ENCODE measurements at places on chromosomes 6 and 20.

- DNase-seq: no peak
Measured at GRCh38 chr6:136886091-136886490, 36.0 kb upstream of the SLC35D3 start.

DNA sequence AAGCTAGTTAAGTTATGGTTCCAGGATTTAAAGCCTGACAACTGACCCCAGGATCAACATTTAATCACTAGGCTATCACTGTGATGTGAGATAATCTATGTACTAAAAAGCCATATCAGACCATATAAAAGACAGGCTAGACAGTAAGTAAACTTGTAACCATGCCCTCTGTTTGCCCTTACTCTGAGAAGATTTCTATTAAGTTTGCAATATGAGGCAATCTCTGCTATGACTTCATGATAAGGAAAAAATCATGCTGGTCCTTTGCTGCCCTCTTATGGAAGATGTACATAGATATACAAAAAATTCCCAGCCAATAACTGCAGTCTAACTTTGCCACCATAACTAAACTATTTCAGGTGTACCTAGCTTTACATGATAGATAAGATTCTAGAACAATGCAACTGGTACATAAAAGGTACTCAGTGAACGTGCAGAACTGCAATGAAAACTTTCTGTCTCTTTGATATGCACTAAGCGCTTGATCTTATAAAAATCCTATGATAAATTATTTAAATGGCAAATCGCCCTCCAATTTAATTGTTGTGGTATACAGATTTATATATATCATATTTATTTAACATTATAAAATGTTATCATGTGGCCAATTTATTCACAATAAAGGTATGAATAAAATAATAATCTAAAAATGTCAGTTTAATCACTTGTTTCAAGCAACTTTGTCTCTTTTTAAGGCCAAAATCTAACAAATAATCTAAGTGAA is 70.5 kb downstream of the FAM217A start:
- DNase-seq: no peak

DNA sequence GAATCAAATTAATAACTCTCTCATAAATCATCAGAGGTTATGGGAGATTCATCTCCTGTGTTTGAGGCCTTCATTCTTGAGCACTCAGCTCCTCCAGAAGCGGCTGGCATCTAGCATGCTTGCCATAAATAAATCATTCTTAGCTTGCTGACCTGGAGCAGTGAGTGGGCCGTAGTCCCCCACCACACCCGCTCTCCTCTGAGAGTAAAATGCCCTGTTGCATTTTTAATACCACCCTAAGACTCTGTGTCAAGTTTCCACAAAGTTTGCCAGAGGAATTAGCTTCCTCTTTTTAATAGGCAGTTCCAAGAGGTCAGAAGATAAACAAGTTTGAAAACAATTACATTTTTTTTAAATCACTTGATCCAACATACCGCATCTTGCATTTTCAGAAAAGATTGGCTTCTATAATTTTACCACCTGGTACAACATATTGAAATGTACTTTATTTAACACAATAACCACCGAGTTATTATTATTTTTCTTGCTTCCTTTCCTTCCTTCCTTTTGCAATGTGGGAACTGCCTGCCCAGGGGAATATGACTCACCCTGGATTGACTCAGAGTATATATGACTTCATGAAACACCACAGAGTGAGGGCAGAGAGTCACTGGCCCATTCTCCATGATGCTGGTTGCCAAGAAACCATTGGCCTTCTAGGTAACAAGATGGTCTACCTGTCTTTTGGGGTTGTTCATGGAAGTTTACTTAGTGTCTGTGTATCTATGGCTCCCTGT is 29.4 kb upstream of the CLIC5 start:
- no peak for DNase-seq

- no peak for DNase-seq
Measured at GRCh38 chr20:18103497-18103896, 34.2 kb upstream of the KAT14 start.

- DNase-seq: no peak
Measured at GRCh38 chr6:33709605-33710295, 1.8 kb downstream of the UQCC2 start.

- DNase-seq: no peak
Measured at GRCh38 chr6:137167702-137168377, 5.6 kb downstream of the IL22RA2 start.

- no peak for DNase-seq
Measured at GRCh38 chr6:163516908-163517307, 102.4 kb downstream of the QKI start.

- no peak for DNase-seq
Measured at GRCh38 chr6:34056305-34057108, 89.4 kb downstream of the GRM4 start.

- no peak for DNase-seq
Measured at GRCh38 chr6:89050697-89051096, 29.9 kb upstream of the PNRC1 start.

DNA sequence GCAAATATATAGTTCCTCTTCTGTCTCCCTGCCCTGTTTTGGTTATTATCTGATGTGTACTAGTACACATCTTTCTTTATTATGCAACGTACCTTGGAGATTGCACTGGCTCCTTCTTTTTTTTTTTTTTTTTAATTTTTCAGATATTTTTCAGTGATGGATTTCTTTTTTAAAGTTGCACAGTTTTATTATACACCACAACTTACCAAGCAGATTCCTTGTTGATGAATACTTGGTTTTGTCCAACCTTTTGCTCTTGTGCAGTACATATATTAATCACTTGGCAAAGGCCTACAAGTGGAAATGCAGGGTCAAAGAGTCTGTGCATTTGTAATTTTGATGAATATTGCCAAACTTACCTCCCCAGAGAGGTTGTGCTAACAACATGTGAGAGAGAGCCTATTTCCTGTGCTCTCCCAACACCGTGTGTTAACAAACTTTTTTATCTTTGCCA is 50.1 kb upstream of the RNF24 start:
- DNase-seq: no peak

DNA sequence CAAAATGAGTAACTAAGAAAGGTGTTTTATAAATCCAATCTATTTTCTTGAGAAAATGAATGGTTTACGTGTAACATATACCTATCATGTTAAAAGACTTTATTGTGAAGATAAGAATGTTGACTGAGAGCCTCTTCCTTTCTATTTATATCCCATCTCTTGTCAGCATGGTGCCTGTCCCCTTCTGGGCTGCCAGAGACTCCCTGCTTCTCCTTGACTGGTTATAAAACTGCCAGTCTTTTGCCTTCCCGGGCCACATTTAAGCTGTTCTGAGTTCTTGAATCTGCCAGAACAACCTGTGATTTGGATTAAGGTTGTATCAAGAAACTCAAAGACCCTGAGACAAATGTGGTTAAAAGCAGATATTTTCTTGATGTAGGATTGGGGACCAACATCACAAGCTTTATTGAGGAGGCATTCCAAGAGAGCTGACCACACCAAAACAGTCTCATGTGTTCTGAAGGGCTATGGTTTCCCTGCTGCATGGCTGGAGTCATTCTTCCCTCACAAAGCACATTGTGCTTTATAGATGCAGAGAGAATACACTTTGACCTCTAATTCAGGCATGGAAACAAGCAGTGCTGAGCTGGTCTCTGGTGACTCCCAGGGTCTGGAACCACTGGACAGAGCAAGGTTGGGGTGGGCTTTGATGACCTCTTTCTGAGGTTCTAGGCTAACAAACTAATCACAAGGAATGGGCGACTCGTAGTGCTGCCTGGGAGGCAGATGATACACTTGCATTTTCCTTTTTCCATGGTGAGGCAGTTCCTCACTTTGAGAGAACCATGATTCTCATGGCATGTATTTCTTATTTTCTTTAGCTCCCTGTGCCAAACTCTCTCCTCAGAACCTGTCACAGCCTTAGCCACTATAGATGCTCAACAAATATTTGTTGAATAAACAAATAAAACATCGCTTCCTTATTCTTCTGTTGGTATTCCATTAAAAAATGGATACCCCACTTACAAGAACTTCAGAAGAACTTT is 205.0 kb upstream of the PREP start:
- DNase-seq: no peak

DNA sequence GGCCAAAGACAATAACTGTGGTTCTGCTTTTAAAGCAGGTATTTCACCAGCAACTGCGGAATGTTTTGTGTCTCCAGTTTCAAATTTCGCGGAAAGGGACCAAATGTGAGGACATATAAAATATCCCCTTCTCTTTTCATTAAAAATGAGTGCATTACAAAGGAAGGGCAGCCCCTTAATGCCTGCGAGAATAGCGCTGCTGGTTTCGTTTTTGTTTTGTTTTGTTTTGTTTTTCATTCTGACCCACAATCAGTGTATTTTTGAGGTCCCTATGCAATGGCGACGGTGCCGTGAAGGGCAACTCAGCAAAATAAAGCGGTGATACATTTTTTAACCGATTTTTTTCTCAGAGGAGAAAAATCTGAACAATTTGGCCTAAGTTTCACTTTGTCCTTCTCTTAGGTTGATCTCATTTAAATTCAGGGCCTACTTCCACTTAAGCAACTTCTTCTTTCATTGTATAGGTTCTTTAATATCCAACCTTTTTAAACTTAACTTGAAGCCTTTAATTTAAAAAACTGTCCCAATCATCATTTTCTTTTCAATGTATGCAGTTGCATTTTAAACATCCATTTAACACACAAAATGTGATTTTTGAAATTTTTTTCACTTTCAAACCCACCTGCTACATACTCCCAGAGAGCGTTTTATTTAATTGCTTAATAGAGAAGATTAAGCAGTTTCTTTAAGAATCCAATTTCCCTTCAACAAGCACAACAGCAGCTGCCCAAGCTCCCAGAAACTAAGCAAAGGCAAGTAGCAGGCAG is 2.9 kb upstream of the HIVEP2 start:
- no peak for DNase-seq

- no peak for DNase-seq
Measured at GRCh38 chr20:16147216-16147615, 426.0 kb downstream of the KIF16B start.

DNA sequence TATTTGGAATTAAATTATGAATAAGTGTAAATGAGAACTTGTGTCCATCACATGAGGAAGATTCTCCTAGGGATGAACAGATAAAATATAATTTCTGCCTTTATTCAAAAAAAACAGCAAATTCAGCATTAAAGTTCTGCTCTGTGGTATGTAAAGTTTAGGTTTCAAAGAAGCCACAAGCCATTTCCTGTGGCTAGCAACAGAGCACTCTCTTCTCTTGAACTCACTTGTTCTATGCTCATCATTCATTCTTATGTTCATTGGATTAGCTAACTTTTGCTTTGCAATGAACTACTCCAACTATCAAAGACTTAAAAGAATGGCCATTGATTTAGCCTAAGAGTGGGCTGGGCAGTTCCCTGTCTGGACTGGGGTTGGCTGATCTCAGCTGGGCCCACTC is 20.8 kb upstream of the SNRPB2 start:
- DNase-seq: no peak

- no peak for DNase-seq
Measured at GRCh38 chr20:4833074-4833728, 111.5 kb downstream of the PRND start.

DNA sequence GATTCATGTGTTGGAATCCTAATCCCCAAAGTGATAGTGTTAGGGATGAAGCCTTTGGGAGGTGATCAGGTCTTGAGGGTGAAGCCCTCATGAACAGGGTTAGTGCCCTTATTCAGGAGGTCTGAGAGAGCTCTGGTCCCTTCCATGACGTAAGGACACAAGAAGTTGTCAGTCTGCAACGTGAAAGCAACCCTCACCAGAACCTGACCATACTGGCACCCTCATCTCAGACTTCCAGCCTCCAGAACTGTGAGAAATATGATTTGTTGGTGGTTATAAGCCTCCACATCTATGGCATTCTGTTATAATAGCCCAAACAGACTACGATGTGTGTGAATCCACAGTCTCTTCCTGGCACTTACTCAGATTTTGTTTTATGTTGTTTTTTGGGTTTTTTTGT is 90.7 kb downstream of the TRERF1 start:
- no peak for DNase-seq

DNA sequence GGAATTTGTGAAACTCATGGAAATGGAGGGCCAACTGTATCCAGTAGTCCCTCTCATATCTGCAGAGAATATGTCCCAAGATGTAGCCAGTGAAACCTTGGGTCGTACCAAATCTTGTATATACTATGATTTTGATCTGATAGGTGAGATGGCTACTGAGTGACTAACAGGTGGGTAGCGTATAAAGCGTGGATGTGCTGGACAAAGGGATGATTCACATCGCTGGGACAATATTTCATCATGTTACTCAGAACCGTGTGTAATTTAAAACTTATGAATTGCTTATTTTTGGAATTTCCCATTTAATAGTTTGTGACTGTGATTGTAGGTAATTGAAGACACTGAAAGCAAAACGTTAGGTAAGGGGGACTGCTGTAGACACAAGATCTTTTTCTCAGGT is 144.1 kb downstream of the SMAP1 start:
- no peak for DNase-seq

- no peak for DNase-seq
Measured at GRCh38 chr6:36570264-36570663, 23.0 kb upstream of the STK38 start.

- DNase-seq: no peak
Measured at GRCh38 chr20:40154514-40154913, 534.5 kb downstream of the MAFB start.

DNA sequence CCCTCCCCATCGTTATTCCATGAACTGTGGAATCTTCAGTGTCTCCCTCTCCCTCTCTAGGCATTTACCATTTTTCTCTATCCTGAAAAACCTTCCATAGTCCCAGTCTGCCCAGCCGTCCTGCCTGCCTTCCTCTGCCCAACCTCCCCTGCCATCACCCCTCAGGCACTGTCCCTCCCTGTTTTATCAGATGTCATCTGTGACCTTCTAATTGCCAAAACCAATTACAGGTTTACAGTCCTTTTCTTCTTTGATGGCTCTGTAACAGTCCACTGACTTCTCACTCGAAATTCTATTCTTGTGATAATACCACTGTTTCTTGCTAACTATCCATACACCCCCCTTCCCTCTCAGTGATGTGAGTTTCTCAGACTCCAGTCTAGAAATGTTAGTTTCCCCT is 2.3 kb upstream of the SLC23A2 start:
- no peak for DNase-seq

- DNase-seq: no peak
Measured at GRCh38 chr6:26104457-26105108, 17.4 kb downstream of the HFE start.

- no peak for DNase-seq
Measured at GRCh38 chr6:16697437-16698161, 63.7 kb downstream of the ATXN1 start.

DNA sequence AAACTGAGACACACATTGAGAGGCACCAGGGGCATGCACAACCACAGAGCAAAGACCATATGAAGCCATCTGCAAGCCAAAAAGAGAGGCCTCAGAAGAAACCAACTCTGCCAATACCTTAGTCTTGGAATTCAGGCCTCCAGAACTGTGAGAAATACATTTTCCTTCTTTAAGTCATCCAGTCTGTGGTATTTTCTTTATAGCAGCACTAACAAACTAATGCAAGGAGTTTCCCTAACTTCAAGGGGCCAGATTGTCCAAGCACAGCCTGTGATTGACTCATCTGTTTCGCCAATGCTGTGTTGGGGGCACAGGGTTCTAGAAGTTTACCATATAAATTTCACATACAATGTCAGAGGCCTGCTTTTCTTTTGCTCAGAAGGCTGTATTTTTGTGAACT is 364.6 kb downstream of the GJA1 start:
- no peak for DNase-seq
